Ascending aorta (tissue), 2 donors: ENCODE measurements at places on chromosomes 11 and 22. TPM values are rescaled to one million over a fixed set of nuclear protein-coding genes. Genes with fewer than 3 reads are reported as not detected.
A peak's percentile ranks its signal among the peaks of the same experiment; 100 is the strongest.

The KRTAP5-10 gene
- total RNA-seq: not detected

The INPPL1 gene
- total RNA-seq: 76.0 TPM

The PHLDB1 gene
- total RNA-seq: 200 TPM

The TTLL1 gene
- total RNA-seq: 0.21 TPM

The GLYAT gene
- not detected for total RNA-seq

The OR4P4 gene
- not detected for total RNA-seq

The BSX gene
- total RNA-seq: not detected

GRCh38 chr11:104691129-104691528, 207.1 kb downstream of the CASP12 start:
- H3K4me1 ChIP-seq: no peaks in the 10 kb centered on the region
- no peak overlapping the region for H3K4me3 ChIP-seq
- no peaks in the 10 kb centered on the region for H3K27me3 ChIP-seq
- no peaks in the 10 kb centered on the region for H3K36me3 ChIP-seq
- no peak overlapping the region for H3K27ac ChIP-seq

- no peaks in the 10 kb centered on the region for H3K36me3 ChIP-seq
- no peak for DNase-seq
Measured at GRCh38 chr11:59756558-59756840, 1.3 kb downstream of the STX3 start.

GRCh38 chr22:26753125-26753862, 95.9 kb downstream of the MIAT start:
- H3K4me1 ChIP-seq: no peaks in the 10 kb centered on the region
- no peak overlapping the region for H3K4me3 ChIP-seq
- H3K36me3 ChIP-seq: no peaks in the 10 kb centered on the region
- DNase-seq: no peak
- H3K27ac ChIP-seq: no peak overlapping the region
- H3K27me3 ChIP-seq: no peaks in the 10 kb centered on the region

DNA sequence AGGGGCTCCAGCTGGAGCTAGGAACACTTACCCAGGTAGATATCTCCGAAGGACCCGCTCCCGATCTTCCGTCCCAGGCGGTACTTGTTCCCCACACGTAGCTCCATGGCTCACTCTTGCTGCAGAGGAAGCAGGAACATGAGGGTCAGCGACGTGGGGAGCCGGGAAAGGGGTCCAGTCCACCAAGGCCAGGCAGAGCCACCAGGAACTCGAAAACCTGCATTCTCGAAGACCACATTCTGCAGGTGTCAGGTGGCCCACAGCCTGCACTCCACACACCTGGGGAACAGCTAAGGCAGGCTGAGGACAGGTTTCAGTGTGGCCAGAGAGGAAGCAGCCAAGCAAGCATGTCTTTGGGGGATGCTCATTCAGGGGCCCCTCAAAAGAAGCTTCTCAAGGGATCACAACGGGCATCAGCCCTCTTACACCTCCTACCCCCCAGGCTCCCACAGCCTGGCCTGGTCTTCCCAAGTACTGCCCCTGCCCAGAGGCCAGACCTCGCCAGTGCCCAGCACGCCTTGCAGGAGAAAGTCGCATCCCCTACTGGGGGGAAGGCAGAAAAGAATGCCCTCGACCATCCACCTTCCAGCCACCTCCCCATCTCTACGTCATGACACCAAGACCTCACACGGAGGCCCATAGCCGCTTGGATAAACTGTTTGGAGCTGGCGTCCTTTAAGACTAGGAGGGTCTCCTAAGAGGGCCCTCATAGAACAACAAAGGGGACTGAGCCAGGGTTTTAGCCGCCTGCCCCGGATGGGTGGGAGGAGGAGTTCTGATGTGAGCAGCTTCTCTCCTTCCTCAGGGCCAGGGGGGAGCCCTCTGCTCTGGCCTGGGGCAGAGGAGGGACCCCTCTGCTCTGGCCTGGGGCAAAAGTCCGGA, 2.9 kb downstream of the CSNK1E start:
- H3K36me3 ChIP-seq: peaks cover 2% of the 10 kb centered on the region
- peaks cover 26% of the 10 kb centered on the region for H3K4me1 ChIP-seq
- no peaks in the 10 kb centered on the region for H3K27me3 ChIP-seq
- DNase-seq: no peak

- no peaks in the 10 kb centered on the region for H3K27me3 ChIP-seq
- H3K4me1 ChIP-seq: peaks cover 10% of the 10 kb centered on the region
- no peak for DNase-seq
Measured at GRCh38 chr22:28231441-28231840, 312.4 kb upstream of the PITPNB start.

DNA sequence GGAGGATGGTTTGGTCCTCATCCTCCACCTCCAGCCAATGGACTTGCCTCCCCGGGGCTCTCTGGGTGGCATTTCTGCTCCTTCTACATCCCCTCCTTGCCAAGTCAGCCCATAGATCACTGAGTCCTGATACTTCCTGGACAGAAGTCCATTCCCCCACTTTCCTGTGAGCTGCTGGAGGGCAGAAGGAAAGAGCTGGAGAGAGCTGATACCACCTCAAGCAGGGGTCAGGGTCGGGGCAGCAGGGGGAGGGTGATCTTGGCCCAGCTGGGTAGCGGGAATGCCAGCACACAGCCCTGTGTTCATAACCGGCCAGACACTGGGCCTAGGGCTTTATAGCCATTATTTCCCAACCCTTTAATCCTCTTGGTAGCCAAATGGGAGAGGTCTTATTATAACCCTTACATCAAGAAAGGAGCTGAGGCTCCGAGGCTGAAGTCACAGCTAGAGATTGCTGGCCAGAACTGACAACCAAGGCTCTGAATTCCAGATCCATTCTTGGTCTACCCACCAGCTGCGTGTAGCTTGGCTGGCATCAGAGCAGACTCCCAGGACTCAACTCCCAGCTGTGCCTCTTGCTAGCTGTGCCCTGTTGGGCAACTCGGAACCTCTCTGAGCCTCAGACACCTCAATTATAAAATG, 39.9 kb downstream of the CD6 start:
- no peak overlapping the region for H3K4me3 ChIP-seq
- peaks cover 10% of the 10 kb centered on the region for H3K27me3 ChIP-seq
- no peak overlapping the region for H3K27ac ChIP-seq
- H3K4me1 ChIP-seq: peaks cover 6% of the 10 kb centered on the region
- DNase-seq: no peak

GRCh38 chr11:68674461-68674860, 9.9 kb upstream of the GAL start:
- H3K27ac ChIP-seq: no peak overlapping the region
- no peaks in the 10 kb centered on the region for H3K4me1 ChIP-seq
- no peaks in the 10 kb centered on the region for H3K27me3 ChIP-seq

DNA sequence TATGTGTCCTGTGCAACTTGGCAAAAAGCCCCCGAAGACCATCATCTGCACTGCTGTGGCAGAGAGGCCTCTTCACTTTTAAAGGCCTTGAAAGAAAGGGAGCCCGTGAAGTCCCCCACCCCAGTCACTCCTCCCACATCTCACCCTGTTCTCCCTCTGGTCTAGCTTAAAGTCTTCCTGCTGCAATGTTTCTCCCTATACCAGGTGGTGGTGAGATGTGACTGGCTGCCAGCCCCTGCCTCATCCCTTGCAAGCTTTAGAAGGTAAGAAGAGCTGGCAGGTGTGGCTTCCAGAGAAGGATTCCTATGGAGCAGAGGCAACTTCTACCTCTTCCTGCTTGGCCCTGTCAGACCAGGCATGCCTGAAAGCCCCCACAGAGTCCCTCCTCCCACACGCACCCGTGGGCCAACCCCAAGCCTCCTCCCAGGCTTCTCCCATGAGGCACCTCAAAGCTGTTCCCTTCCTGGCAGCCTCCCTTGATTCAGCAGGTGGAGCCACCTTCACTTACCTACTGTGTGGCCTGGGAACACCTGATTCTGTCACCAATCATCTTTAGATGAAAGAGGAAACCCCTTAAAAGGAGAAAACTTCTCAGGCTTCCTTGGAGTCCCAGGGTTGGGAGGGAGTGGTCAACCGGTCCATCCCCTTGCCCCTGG, 4.0 kb upstream of the TRIM29 start:
- no peak overlapping the region for H3K27ac ChIP-seq
- no peak for DNase-seq
- H3K4me1 ChIP-seq: no peaks in the 10 kb centered on the region

- no peaks in the 10 kb centered on the region for H3K4me1 ChIP-seq
- no peak overlapping the region for H3K27ac ChIP-seq
- DNase-seq: no peak
- no peak overlapping the region for H3K4me3 ChIP-seq
Measured at GRCh38 chr11:34623463-34623862, 2.6 kb downstream of the EHF start.

DNA sequence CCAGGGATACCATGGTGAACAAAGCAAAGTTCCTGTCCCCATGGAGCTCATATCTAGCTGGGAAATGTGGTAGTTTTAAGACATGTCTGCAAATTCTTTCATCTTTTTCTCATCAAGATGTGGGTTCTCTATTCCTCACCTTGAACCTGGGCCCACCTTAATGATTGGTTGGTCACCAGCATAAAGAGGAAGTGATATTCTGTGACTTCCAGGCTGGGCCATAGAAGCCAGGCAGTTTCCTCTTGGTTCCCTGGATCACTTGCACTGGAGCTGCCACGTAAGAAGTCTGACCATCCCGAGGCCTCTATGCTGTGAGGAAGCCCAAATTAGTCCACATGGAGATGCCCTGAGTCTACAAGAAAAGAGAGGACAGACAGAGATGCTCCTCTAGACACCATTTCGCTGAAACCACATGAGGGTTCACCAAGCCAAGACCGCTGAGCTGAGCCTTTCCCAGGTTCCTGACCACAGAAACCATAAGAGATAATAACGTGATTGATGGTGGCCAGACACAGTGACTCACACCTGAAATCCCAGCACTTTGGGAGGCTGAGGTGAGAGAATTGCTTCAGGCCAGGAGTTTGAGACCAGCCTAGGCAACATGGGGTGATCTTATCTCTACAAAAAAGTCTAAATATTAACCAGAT, 119.5 kb upstream of the ISX start:
- no peaks in the 10 kb centered on the region for H3K4me1 ChIP-seq

DNA sequence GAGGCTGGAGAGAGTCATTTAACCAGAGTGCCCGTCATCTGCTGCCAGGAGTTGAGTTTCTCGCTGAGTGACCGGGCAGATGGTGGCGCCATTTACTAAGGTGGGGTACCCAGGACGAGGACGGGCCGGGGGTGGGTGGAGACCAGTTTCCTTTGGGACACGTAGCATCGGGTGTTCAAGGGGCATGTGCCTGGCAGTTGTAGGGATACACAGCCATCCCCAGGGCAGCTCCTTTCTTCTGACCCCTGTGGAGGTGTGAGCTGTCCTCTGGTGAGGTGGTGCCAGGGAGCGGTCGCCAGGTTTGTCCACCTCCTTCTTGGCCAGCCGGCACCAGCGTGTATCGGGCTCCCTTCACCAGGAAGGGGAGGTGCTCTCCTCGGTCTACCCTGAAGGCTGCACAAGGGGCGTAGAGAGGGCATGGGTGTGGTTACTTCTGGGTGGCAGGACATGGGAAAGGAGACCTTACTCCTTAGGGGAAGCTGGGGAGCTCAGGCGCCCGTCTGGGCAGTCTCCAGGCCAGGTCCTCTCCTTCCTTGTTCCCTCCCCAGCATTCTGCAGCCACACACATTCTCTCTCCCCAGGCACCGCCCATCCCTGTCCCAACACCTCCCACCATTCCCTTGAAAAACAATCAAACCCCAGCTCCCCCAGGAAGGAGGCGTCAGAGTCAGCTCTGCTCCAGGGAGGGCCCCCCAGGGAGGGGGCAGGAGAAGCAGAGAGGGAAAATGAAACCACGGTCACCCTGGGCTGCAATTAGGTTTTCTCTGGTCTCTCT, 10.3 kb upstream of the MB start:
- H3K27ac ChIP-seq: peak overlapping the region; percentile 75
- H3K4me3 ChIP-seq: peak overlapping the region; percentile 68
- H3K4me1 ChIP-seq: no peaks in the 10 kb centered on the region
- DNase-seq: peak; percentile 41

- no peak for DNase-seq
- H3K27ac ChIP-seq: no peak overlapping the region
- H3K4me3 ChIP-seq: no peak overlapping the region
- no peaks in the 10 kb centered on the region for H3K36me3 ChIP-seq
Measured at GRCh38 chr11:121669422-121669821, 216.7 kb upstream of the SORL1-AS1 start.

DNA sequence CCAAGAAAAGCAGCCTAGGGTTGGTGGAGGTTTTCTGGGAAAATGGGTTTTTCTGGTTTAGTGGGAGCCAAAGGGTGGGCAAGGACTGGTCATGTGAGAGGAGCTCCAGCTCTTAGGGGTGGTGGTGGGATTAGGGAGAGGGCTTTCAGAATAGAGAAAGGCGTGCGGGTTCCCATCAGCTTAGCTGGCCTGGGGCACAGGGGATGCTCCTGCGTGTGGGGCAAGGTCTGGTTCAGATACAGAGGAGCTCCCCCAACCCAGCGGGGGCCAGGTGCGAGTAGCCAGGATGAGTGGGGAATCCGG, 644 bp downstream of the TMEM134 start:
- peak overlapping the region; percentile 61 for H3K4me3 ChIP-seq
- no peak for DNase-seq
- peak overlapping the region; percentile 71 for H3K27ac ChIP-seq
- no peaks in the 10 kb centered on the region for H3K36me3 ChIP-seq
- H3K4me1 ChIP-seq: peaks cover 25% of the 10 kb centered on the region
- no peaks in the 10 kb centered on the region for H3K27me3 ChIP-seq

DNA sequence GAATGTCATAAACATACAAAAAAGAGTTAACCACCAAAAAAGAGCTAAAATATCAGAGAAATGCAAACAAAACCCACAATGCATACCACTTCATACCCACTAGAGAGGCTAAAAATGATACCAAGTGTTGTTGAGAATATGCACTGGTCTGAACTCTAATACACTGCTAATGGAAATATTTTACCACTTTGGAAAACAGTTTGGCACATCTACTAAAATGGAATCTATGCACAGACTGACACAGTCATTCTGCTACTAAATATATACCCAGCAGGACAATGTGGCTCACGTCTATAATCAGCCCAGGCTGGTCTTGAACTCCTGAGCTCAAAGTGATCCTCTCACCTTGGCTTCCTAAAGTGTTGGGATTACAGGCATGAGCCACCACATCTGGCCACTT, 18.0 kb downstream of the MAPK1 start:
- no peaks in the 10 kb centered on the region for H3K27me3 ChIP-seq
- peak overlapping the region; percentile 75 for H3K27ac ChIP-seq
- H3K36me3 ChIP-seq: no peaks in the 10 kb centered on the region

GRCh38 chr11:86670181-86670580, 2.2 kb downstream of the ME3 start:
- H3K36me3 ChIP-seq: no peaks in the 10 kb centered on the region
- no peak overlapping the region for H3K4me3 ChIP-seq
- no peak for DNase-seq
- H3K27me3 ChIP-seq: no peaks in the 10 kb centered on the region
